ENCODE measurements at places on chromosomes 6 and 20. TPM values are rescaled to one million over a fixed set of nuclear protein-coding genes. Genes with fewer than 3 reads are reported as not detected.

- DNase-seq, result no peak
Observed at GRCh38 chr6:157513619-157514485, 132.9 kb downstream of the ZDHHC14 start.

- DNase-seq, result no peak
Observed at GRCh38 chr6:47402081-47402480, 75.5 kb upstream of the CD2AP start.

Gene PBOV1
- not detected for total RNA-seq

DNA sequence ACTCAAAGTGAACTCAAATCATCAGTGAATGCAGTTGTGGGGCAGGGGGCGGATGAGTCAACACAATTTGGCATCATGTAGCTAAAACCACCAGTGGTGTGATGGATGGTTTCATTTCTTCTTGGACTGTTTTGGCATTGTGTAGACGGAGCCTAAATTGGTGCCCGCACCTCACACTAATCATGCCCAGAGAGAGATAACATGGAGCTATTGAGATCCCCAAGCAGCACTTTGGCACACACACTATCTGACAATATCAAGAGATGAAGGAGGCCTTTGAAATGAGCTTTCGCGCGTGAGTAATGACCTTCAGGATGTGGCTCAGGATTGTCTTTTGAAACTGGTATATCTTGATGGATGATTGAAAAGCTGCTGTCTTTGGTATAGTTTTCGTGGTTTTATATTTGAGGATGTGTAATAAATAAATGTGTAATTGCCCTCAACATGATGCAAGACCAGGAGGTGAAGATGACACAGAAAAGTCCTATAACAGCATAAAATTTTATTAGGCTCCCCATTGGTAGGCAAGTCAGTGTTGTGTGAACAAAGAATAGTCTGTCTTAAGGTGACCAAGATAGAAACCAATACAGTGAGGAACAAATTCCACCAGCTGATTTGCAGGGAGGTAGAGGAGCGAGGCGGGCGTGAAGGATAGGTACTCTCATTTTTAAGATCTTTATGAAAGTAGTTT lies 174.2 kb downstream of the TSHZ2 start:
- DNase-seq, result no peak

DNA sequence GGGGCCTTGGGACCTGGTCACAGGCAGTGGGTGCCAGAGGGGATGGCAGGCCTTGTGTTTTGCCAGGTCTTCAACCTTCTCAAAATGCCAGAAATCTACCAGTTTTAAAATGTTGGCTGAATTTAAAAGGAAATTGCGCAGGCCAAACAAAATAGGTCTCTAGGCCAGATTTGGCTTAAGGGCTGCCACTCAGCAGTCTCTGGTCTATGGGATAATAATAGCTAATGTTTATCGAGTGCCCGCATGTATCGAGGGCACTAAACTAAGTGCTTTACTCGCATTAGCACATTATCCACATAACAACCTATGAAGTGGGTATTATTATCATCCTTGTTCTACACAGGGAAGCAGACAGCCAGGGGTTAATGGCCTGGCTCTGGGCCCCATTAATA lies 11.0 kb downstream of the E2F3 start:
- no peak for DNase-seq

GRCh38 chr6:4008324-4009047 lies 70.5 kb downstream of the FAM217A start:
- no peak for DNase-seq
